Fibroblast of skin of left quadriceps (primary cell): ENCODE measurements at places on chromosomes 13 and 19.

- DNase-seq: no peak
Observed at GRCh38 chr13:79320433-79320832, 85.6 kb downstream of the RBM26 start.

DNA sequence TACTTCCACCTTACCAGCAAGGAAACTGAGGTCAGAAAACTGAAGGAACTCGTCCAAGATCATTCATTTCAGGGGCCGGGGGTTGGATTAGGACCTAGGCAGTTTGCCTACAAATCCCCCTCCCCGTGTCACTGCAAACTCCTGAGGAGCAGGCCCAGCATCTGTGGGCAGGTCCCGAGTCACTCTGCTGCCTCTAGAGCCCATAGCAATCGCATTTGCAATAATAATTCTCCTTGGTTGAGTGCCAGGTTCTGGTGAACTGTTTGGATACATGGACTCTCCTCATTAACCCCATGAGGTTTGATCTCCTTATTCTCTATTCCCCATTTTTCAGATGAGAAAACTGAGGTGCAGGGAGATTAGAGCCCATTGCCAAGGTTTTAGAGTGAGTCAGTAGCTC, 903 bp downstream of the PIN1 start:
- DNase-seq: no peak

DNA sequence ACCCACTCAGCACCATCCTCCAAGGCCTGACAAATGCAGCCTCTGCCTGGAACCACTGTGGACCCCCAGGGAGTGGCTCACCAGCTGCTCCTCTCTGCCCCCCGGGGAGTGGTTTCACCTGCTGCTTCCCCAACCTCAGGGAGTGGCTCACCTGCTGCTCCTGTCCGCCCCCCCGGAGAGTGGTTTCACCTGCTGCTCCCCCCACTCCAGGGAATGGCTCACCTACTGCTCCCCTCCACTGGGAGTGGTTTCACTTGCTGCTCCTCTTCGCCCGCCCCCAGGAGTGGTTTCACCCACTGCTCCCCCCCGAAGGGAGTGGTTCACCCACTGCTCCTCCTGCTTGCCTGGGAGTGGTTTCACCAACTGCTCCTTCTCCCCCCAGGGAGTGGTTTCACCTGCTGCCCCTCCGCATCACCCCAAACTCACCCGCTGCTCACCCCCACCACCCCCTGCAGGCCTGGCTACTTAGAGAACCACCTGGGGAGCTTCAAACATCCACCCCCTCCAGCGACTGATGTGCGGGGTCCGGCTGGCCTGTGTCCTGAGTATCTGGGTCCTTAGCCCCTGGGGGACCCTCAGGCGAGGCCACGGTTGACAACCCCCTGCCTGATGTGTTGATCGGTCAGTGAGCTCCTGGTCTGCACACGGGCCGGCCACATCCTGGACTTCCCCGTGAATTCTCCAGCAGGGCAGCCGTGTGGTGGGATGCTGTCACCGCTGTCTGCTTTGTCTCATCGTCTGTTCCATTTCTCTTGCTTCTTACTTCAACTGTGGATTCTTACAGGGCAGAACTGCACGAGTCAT, 14.6 kb upstream of the TMEM255B start:
- DNase-seq: no peak

GRCh38 chr13:87130423-87130822, 540.7 kb upstream of the SLITRK5 start:
- DNase-seq: no peak

DNA sequence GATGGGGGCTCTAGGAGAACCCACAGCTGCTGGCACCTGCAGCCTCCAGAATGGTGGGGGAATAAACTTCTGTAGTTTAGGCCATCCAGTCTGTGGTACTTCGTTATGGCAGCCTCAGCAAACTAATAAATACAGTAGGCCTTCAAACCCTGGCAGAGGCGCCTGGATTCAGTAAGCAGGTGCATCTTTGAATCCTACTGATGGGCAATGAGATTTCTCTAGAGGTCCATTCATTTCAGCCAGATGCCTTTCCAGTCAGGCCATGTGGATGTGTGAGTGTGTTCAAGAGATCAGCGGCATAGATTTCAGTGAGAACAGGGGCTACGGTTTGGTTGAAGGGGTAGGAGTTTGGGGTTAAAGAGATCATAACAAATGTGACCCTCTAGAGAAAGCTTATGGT, 183.5 kb upstream of the RNF113B start:
- DNase-seq: no peak

DNA sequence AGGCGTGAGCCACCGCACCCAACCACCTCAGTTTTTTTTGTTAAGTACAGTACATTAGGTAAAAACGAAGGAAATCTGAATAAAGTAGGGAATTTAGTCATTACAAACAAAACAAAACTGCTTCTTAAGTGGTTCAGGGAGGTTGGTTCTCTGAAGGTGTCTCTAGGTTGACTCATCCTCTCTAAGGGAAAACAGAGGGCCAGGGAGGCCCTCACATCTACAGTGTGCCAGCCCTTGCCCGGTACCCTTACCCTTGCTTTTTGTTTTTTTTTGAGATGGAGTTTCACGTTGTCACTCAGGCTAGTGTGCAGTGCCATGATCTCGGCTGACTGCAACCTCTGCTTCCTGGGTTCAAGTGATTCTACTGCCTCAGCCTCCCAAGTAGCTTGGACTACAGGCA, 17.2 kb upstream of the JUND start:
- DNase-seq: no peak

GRCh38 chr13:77985866-77986636, 67.4 kb upstream of the EDNRB start:
- DNase-seq: no peak

GRCh38 chr13:101624210-101624922, 171.9 kb downstream of the ITGBL1 start:
- no peak for DNase-seq

- no peak for DNase-seq
Observed at GRCh38 chr19:47005873-47006272, 13.8 kb upstream of the NPAS1 start.

GRCh38 chr19:18147396-18147795, 5.6 kb upstream of the PIK3R2 start:
- no peak for DNase-seq

DNA sequence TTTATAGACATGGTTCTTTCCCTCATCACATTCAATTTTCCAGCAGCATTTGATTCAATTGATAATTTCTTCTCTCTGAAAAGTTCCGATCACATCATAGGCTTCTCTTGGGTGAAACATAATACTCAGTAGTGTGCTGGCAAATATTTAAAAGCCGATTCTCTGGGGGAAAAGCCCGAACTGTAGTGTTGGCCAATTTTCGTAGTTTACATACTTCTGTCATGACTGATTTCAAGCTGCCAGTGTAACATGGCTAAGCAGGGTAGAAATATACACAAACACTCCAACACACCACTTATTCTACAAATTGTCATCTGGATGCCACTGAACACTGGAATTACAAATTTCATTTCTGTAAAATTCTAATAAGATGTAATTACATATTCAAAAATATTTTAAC, 56.1 kb upstream of the FREM2 start:
- peak; percentile 54 for DNase-seq

GRCh38 chr13:93364166-93364565, 137.6 kb downstream of the GPC6 start:
- DNase-seq: peak; percentile 13

DNA sequence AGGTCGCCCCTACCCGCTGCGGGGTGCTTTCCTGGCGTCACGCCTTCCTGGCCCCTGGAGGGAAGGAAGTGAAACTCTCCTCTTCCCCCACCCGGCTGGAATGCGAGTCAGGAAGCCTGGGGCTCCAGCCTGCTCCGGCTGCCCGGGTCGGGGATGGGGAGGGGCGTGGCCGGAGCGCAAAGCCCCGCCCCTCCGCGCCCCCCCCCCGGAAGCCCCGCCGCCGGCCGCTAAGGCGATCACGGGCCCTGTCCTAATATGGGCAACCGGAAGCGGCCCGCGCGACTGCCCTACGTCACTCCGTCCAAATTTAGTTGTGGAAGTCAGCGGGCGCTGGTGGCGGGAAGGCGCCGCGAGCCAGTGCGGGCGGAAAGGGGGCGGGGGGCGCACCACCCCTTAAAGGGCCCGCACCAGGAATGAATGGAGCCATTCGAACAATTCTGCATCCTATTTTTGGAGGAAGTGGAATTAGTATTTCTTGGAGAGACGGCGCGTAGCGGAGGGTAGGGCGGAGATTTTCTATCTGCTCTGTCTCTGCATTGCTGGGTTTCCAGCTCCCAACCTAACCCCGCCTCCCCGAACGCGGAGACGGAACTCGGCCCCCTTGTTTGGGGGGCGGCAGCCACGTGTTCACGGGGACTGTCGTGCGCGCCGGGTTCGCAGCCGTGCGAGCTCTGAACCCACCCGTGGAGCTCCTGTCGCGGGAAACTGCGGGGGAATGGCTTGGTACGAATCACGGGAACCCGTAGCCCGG, 1.6 kb downstream of the IER2 start:
- DNase-seq: peak; percentile 95

GRCh38 chr13:77449265-77449664, 86.2 kb upstream of the SCEL start:
- DNase-seq: no peak

DNA sequence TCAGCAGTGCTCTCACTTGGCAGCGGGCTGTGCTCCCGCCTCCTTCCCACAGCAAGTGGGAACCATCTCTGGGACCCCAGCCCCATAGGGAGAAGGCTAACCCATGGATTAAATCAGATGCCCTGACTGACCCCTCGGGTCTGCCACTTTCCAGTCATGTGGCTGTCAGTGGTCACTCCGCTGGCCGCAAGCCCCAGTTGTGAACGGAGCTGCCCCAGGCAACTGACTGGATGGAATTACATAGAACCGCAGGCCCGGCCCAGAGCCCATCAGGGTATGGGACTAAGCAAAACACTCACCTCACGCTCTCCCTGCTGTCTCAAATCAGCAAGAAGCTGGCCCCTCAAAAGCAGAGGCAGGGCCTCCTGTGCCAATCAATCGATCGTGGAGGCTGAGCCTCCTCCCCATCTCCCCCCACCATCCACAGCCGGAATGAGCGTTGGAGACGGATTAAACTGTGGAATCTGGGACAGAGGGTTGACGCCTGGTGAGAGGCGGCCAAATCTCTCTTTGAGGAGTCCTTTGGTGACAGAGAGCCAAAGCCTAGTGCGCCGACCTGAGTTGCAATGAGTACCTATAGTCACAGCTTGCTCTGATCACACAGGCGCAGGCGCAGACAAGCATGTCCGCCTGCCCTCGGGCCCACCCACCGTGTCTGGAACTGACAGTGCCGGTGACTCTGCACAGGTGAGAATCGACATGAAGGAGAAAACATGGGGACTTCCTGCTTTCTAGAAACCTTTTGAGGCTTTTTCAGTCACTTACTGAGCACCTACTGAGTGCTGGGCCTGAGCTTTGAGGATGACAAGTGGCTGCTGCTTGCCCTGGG, 38.7 kb downstream of the PBX4 start:
- DNase-seq: no peak

GRCh38 chr13:30126903-30127428, 180.4 kb downstream of the KATNAL1 start:
- DNase-seq: no peak

- DNase-seq: no peak
Observed at GRCh38 chr19:35265900-35266519, 2.8 kb upstream of the USF2 start.

DNA sequence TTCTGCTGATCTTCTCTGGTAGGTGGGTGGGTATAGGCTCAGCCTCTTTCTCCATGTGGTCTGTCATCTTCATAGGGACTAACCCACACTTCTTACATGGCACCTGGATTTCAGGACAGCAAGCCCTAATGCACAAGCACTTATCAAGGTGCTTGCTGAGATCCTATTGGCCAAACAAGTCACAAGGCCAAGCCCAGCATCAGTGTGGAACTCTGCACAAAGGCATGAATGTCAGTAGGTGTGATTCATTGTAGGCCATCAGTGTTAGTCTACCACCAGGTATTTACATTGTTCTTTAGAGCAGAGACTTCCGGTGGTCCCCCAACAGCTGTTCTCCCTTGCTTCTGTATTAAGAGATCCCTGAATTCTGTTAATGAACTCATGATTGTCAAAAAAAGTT, 8.3 kb upstream of the RB1 start:
- DNase-seq: no peak

DNA sequence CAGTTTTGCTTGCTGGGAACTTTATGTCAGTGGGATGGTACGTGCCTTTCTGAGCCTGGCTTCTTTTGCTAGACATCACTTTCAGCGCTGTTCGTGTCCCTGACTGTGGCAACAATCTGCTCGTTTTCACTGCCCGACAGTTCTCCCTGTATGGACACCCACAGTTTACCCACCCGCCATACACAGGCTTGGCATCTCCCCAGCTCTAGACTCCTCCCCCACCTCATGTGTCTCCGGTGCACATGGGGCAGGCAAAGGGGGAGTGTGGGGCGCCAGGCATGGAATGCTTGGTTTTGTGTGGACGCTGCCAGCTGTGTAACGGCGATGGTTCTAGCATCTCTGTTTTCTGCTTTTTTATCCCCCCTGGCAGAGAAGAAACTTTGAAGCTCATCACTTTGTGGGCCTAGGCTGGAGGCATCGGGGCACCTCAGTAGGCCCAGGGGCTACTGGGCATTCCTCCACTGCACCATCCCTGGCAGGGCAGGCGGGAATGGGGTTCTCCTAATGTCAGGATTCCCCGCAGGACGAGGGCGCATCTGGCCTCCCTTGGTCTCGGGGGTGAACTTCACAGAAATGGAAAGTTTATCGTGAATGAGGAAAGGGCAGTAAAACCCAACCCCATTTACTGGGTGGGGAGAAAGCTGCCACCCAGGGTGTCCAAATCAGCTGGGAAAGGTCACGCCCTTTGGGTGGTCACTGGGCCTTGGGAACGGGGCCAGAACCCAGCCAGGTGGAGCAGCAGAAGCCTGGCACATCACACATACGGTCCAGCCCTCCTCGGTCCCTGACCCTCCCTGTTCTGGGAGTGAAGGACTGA, 60.8 kb downstream of the CEBPG start:
- DNase-seq: no peak

DNA sequence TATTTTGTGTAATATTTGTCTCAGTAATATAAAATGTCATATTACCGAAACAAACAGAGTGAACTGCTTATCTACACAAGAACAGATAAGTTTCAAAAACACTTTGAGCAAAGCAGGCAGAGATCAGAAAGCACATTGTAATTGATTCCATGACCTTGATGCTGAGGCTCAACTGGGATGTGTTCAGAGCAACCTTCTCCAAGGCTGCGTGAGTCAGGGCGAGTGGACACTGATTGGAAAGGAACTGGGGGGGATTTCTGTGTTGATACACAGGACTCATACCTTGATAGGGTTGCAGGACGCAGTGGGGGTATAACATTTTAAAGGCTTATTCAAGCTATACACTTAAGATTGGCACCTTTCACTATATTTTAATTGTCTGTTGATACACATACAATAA, 1136.3 kb downstream of the UQCRFS1 start:
- DNase-seq: no peak
